ENCODE measurements at places on chromosomes 2 and 18. TPM values are rescaled to one million over a fixed set of nuclear protein-coding genes. Genes with fewer than 3 reads are reported as not detected.

GRCh38 chr2:31828891-31829290 lies 181.9 kb downstream of the MEMO1 start:
- H3K27ac ChIP-seq: no peak overlapping the region
- H3K4me3 ChIP-seq: no peak overlapping the region
- no peaks in the 10 kb centered on the region for H3K27me3 ChIP-seq
- H3K4me1 ChIP-seq: no peaks in the 10 kb centered on the region
- no peak for DNase-seq

DNA sequence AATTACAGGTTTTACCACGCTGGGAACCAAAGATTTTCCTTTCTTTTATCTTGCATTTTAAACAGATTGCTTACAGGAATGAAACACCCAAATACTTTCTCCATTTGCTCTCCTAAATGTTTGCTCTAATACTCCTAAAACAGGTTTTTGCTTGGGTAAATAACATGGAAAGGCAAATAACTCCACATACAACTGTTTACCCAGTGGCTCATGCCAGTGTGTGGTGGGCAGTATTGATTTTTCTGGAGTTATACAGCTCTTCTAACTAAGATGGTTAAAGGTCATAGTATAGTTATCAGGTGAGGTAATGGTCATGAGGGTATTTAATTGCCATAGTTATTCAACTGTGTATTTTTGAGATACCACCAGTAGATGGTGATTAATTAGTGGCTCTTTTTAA lies 61.2 kb upstream of the RAB27B start:
- no peak overlapping the region for H3K4me3 ChIP-seq
- no peaks in the 10 kb centered on the region for H3K36me3 ChIP-seq
- H3K4me1 ChIP-seq: peaks cover 25% of the 10 kb centered on the region
- H3K27ac ChIP-seq: no peak overlapping the region
- peak; percentile 37 for DNase-seq

- DNase-seq: no peak
- no peaks in the 10 kb centered on the region for H3K36me3 ChIP-seq
- H3K4me3 ChIP-seq: no peak overlapping the region
- H3K27ac ChIP-seq: no peak overlapping the region
- no peaks in the 10 kb centered on the region for H3K27me3 ChIP-seq
These were observed 9.9 kb downstream of the IER3IP1 start for GRCh38 chr18:47166294-47166693.

- no peak for DNase-seq
- no peaks in the 10 kb centered on the region for H3K36me3 ChIP-seq
These were observed 211.0 kb upstream of the ZC3H15 start for GRCh38 chr2:186274936-186275575.

DNA sequence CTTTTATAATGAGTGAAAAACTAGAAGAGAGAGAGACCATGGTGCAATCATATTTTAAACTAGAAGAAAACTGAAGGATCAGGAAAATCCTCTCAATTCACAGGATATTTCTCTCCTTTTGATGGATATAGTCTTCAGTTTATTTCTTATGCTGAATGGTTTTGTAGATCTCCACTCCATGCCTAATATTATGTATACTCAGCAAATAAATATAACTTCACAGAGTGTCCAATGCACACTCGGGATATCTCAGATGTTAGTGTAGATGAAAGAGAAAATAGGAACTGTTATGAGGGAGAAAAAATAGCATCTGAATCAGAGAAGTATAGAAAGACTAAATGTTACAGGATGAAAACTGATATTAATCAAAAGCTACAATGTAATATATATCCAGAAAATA lies 1324.5 kb upstream of the PIK3C3 start:
- no peaks in the 10 kb centered on the region for H3K36me3 ChIP-seq
- DNase-seq: no peak

DNA sequence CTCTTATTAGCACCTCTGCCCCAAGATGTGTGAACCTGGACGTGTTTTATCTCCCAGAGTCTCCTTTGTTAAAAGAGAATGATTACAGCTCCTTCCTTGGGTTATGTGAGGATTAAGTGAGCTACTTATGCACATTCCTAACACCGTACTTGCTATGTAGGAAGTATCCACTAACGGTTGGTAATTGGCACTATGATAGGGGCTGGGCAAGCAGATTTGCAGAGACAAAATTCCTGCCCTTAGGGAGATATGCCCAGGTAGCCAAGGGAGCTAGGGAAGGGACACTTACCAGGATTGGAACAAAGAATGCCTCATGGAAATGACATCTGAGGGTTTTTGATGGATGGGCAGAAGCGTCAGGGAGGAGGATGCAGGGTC lies 11.5 kb upstream of the ALPK2 start:
- no peak for DNase-seq
- no peaks in the 10 kb centered on the region for H3K27me3 ChIP-seq
- no peaks in the 10 kb centered on the region for H3K36me3 ChIP-seq
- no peaks in the 10 kb centered on the region for H3K4me1 ChIP-seq

Gene EPB41L5
- 81.9 TPM for total RNA-seq
